GM12891 (cell line): ENCODE measurements at places on chromosomes 5 and 9.

GRCh38 chr5:9512457-9512856 is 33.4 kb downstream of the SEMA5A start:
- DNase-seq, result no peak

- DNase-seq, result no peak
Observed at GRCh38 chr5:10658265-10658664, 94.4 kb downstream of the ANKRD33B start.

- no peak for DNase-seq
Observed at GRCh38 chr9:138015021-138015829, 137.6 kb downstream of the CACNA1B start.

DNA sequence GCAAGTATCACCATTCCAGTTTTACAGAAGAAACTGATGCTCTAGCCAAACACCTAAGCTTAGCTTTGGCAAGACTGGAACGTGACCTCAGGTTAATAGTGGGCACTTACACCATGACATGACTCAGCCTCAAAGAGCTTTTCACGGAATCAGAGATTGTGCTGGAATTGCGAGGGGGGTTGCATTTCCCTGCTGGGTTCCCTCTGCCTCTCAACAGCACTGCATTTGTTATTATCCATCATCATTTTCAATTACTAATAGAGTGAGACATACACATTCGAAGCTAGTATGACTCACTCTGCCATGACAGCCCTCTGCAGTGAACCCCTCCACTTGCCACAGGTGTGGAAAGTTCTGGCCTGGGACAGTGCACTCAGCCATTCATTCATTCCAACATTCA is 8.0 kb downstream of the SPOCK1 start:
- DNase-seq, result no peak

DNA sequence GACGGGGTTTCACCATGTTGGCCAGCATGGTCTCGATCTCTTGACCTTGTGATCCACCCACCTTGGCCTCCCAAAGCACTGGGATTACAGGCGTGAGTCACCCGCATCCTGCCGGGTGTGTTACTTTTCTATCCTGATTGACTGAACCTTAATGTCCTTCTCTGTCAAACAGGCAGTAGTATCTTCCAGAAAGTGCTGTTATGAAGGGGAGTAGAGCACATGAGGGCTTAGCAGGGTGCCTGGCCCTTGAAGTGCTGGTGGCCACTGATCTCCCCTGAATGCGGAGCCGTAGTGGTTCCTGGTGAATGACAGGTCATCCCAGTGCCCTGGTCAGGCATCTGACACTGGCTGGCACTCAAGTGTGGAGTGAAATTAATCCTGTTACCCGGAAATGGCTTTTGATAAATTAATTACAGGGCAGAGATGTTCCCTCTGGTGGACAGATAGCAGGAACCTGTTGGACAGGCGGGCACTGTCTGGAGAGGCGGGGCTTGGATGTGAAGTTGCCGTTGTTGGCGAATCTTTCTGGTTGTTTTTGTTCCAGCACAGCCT is 28.4 kb downstream of the PRRC2B start:
- DNase-seq, result no peak

DNA sequence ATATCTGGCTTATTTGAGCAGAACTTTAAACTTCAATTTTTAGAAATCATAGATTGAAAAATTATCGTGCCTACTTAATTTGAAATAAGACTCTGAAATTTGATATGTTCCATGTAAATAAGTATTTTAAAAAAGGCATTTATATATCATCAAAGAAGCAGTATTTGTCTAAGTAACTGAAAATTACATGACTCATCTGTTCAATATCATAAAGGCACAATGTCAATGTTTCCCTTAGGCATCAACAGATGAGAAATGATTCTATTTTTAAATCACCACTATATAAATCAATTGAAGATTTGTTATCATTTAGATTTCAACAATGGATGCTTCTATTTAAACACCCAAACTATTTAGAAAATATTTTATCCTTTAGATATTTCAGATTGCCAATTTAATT is 142.9 kb upstream of the POU5F2 start:
- no peak for DNase-seq

DNA sequence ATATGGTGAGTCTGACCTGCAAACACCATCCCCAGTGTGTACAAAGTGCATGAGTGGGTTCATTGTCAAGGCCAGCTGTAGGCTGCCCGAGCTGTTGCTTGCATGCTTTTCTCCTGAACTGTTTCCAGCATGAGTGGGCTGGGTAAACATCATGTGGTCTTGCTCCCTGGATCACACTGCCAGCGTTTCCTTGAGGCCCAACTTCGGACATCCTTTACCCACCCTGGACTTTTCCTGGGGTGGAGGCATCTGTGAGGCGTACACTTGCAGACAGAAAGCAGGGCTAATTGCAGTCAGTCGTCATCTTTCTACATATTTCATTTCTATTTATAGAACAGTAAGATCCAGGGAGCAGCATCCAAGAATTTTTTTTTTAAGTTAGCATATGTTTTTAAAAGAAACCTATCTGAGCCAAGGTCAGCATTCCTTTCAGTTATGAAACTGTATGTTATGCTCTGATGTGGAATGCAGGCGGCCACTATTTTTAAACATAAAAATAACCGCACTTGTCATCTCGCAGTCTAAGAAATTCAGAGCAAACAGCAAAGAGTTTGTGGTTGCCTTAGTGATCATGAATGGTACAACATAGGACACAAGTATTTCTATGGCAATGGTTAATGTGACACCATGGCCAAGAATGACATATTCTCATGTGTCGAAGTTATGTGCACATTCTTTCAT is 106.5 kb upstream of the DMRT1 start:
- no peak for DNase-seq

DNA sequence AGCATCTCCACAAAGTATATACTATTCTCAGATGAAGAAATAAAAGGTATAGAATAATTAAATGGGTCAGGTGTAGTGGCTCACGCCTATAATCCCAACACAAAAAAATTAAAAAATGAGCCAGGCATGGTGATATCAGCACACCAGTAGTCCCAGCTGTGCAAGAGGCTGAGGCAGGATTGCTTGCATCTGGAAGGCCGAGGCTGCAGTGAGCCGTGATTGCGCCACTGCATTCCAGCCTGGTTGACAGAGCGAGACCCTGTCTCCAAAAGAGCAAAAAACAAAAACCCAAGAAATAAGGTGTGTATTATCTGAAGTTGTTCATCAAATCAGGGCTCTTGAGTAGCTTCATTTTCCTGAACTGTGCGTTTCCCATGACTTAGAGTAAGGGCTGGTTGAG is 83.2 kb upstream of the MYO10 start:
- no peak for DNase-seq
